ENCODE measurements at places on chromosomes 12 and 14.

DNA sequence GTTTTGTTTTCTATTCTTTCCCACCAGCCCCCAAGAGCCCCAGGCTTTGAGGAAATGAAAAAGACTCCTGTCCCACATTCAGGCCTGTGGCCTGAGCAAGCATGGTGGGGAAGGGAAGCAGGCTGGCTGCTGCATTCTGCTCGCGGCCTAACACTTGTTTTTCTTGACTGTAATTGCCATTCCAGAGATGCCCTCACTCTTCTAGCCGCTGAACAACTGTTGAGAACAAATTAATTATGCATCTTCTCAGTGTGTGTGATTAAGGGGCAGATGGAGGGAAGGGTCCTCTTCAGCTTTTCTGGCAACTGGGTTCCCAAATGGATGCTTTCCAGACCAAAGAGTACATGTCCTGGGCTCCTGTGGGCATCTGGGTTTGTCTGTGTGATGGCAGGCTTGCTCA is 43.3 kb downstream of the ADCK1 start:
- DNase-seq: no peak

DNA sequence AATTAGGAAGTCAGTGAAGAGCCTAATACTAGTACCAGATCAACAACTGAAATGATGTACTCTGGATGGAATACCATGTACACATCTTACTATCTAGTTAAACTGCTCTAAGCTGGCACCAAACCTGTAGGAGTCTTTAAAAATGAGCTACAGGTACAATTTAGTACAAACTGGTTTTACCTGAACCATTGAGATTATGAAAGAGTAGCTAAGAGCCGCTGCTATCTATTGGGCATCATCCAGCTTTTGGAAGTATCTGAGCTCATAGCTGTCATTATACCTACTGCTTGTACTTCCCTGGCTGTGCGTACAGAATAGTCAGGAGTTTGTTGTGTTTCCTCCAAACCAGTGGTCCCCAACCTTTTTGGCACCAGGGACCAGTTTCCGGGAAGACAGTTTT is 12.4 kb downstream of the TBC1D30 start:
- DNase-seq: no peak

DNA sequence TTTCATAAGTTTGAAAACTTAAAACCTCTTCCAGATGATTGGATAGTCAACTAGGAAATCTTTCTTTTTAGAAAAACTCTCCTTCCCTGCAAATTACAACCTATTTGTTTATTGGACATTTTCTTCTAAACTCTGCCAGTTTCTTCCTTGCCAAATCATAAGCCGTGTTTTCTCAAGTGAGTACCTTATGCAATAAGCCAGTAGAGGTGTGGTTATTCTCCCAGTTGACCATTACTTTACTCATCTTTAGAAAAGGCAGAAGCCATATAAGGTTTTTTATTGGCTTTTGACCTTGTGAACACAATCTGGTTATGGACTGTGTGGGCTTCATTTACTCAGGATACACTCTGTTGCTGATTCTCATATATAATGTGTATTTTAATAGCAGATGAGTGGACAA is 14.6 kb downstream of the ACTR6 start:
- no peak for DNase-seq

- no peak for DNase-seq
Observed at GRCh38 chr12:120687578-120688289, 785 bp downstream of the MLEC start.

GRCh38 chr14:84107835-84108343 is 1422.1 kb upstream of the FLRT2 start:
- no peak for DNase-seq

DNA sequence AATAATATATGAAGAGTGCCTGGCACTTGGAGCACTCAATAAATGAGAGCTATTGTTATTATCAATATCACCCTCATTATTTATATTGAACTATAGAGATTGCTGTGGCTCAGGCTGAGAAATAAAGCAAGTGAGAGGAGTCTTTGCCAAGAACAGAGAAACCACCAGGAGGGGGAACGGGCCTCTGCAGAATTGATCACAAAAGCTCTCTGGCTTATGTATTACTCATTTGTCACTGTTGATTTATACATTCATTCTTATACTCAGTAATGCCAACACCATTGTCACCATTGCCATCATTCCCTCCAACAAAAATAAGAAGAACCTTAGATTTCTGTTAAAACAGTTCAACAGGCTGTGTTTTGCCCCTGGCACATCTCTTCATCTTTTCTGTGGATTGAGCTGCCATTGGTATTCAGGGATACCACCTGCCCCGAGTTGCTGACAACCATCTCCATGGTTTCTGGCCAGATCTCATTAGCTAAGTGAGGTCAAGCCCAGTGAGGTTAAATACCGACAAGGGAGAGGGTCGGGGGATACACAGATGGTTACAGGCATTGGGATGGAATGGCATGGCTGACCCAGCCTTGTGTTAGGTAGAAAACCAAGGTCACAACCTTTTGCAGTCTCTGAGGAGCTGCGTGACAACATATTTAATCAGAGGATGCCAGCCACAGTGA is 21.8 kb upstream of the PCNX1 start:
- DNase-seq: peak; percentile 19

GRCh38 chr12:104484079-104484478 is 27.3 kb downstream of the CHST11 start:
- DNase-seq: no peak

GRCh38 chr14:50045039-50045711 is 71.2 kb downstream of the VCPKMT start:
- peak; percentile 81 for DNase-seq

GRCh38 chr14:69848903-69849391 is 30.3 kb upstream of the SMOC1 start:
- DNase-seq: no peak

- DNase-seq: no peak
Observed at GRCh38 chr12:63323942-63324341, 172.9 kb upstream of the AVPR1A start.

- DNase-seq: no peak
Observed at GRCh38 chr14:56004323-56004722, 113.9 kb upstream of the PELI2 start.

DNA sequence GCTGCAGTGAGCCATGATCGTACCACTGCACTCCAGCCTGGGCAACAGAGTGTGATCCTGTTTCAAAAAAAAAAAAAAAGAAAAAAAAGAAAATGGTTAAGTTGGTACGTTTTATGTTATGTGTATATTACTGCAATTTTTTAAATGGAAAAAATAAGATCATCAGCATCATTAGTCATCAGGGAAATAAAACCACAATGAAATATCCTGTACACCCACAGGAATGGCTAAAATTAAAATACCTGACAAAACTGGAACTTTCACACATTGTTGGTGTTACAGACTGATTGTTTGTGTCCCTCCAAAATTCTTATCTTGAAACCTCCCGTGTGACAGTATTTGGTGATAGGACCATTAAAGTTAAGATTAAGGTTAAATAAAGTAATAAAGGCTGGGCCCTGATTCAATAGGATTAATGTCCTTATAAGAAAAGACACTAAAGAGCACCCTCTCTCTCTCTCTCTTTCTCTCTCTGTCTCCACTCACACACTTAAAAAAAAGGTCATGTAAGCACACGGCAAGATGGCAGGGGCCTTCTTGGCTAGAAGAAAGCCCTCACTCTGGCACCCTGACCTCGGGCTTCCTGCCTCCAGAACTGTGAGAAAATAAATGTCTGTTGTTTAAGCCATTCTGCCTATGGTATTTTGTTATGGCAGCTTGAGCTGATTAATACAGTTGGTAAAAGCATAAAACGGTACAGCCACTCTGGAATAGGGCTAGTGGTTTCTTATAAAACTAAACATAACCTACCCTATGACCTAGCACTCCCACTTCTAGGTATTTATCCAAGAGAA is 48.3 kb upstream of the ZFP36L1 start:
- DNase-seq: peak; percentile 20

GRCh38 chr12:57622293-57623245 is 10.4 kb downstream of the B4GALNT1 start:
- DNase-seq: no peak

DNA sequence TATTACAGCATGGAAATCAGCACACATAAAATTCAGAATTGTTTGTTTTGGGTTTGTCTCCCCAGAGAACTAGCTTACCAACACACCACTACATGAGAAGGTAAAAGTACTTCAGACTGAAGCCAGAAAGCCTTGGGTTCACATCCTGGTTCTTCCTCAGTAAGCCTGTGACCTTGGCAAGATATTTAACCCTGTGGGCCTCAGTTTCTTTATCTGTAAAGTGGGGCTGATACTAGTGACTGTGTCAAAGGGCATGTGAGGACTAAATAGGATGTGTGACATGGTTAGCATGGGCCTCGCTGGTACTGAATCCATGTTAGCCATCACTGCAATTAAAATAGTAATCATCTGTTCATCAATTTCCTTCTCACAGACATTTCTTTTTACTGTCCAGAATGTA is 366.1 kb downstream of the MED13L start:
- DNase-seq: no peak

GRCh38 chr12:20400003-20400402 is 31.7 kb downstream of the PDE3A start:
- DNase-seq: no peak

- DNase-seq: no peak
Observed at GRCh38 chr12:53067993-53068770, 11.0 kb downstream of the SPRYD3 start.

DNA sequence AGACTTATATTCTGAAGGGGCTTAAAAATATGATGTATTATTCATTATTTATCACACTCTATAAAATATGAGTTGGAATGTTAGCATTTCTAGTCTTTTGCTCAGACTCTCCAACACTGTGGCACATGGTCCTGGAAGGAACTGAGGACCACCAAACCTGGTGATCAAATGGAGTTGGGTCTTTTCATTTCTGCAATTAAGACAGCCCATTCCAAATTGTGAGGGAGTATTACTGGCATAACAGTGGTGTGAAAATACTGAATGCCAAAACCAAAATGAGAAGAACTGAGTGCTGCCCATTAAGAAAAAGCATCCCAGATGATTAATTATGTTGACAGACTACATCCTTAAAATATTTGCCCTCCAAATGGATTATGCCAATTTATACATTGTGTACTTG is 90.8 kb downstream of the NPAS3 start:
- DNase-seq: no peak

GRCh38 chr12:67241482-67241881 is 27.7 kb upstream of the CAND1 start:
- DNase-seq: no peak

GRCh38 chr14:43793579-43793978 is 713.5 kb downstream of the FSCB start:
- DNase-seq: no peak

DNA sequence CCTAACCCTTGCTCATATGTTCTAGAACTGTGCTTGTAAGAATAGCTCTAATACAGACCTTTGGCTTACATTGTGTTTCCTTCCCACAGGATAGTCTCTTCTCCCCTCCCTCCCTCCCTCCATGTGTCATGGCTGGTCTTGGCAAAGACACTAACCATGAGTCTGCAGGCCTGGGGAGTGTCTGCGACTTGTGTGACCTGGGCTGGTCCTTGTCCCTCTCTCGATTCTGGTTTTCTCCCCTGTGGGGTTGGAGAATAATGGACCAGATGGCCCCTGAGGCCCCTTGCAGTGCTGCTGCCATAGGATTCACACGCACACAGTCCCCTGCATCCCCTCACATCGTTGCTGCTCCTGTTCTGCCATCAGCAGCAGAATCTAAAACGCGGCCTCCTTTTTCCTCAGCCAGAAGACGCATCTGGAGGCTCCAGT is 30.3 kb downstream of the DEGS2 start:
- DNase-seq: no peak

- no peak for DNase-seq
Observed at GRCh38 chr14:68215629-68216028, 396.1 kb downstream of the RAD51B start.

- no peak for DNase-seq
Observed at GRCh38 chr12:15536446-15536845, 214.1 kb downstream of the PTPRO start.

- DNase-seq: no peak
Observed at GRCh38 chr14:68177728-68178127, 358.1 kb downstream of the RAD51B start.

DNA sequence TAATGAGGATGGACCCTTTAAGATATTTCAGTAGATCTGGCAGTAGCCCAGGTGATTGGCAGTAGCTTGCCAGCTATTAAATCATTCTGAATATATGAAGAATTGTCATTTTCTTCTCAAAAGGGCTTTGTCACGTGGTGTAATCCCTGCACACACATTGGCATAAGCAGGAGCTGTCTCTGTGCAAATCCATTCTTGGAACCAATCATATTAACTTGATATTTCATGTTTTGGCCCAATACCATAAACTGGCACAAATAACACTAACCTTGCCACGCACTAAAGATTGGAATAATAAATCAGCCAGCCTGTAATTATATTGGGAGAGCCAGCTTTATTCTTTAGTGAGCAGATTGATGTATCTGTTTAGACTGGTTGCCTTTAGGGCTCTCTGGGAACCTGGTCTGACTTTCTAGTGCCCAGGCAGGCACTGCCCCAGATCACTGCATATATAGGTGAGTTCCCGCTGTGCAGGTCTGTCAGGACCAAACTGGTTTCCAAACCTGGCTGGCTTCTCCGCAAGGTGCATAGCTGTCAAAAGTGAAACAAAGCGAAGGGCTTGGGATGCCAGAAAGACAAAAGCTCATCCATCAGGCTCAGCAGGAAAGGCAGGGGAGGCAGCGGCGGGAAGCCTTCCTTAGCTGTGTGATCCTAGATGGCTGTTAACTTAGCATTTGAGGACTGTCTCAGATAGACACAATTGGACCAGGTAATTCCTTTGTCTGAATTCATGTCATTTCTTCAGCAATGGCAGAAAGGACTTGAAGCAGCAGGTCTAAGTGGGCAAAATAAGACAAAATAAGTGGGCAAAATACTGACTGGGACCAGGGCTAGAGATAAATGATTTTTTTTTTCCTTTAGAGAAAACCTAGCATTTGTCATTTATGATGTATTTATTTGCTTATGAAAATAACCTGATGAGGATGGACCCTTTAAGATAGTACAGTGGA is 128.8 kb upstream of the DYRK2 start:
- DNase-seq: no peak

GRCh38 chr14:79576424-79576823 is 634.9 kb downstream of the DIO2 start:
- no peak for DNase-seq

- DNase-seq: no peak
Observed at GRCh38 chr14:38623661-38624060, 367.8 kb upstream of the CLEC14A start.

- DNase-seq: no peak
Observed at GRCh38 chr14:97788364-97788763, 991.2 kb downstream of the VRK1 start.

DNA sequence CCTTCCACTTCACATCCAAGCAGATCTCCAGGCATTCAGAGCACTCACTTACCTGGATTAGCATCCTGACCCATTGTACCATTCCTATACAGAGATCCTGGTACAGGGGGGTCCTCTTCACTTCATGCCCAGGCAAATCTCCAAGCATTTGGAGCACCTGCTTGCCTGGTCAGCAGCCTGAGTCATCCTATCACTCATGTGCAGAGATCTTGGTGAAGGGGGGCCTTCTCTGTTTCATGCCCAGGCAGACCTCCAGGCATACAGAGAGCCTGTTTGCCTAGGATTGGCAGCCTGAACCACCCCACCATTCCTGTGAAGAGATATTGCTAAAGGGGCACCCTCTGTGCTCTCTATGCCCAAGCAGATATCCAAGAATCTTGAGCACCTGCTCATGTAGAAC is 111.1 kb upstream of the CCDC175 start:
- no peak for DNase-seq

Measured in CD4-positive, alpha-beta T cell treated with Interleukin-4 for 4 hours (primary cell).